ENCODE measurements at places on chromosomes 2 and 18.

- no peak for DNase-seq
These were observed 6.9 kb upstream of the FLACC1 start for GRCh38 chr2:201363857-201364560.

GRCh38 chr2:103792042-103792441, 1030.2 kb downstream of the TMEM182 start:
- DNase-seq: no peak

DNA sequence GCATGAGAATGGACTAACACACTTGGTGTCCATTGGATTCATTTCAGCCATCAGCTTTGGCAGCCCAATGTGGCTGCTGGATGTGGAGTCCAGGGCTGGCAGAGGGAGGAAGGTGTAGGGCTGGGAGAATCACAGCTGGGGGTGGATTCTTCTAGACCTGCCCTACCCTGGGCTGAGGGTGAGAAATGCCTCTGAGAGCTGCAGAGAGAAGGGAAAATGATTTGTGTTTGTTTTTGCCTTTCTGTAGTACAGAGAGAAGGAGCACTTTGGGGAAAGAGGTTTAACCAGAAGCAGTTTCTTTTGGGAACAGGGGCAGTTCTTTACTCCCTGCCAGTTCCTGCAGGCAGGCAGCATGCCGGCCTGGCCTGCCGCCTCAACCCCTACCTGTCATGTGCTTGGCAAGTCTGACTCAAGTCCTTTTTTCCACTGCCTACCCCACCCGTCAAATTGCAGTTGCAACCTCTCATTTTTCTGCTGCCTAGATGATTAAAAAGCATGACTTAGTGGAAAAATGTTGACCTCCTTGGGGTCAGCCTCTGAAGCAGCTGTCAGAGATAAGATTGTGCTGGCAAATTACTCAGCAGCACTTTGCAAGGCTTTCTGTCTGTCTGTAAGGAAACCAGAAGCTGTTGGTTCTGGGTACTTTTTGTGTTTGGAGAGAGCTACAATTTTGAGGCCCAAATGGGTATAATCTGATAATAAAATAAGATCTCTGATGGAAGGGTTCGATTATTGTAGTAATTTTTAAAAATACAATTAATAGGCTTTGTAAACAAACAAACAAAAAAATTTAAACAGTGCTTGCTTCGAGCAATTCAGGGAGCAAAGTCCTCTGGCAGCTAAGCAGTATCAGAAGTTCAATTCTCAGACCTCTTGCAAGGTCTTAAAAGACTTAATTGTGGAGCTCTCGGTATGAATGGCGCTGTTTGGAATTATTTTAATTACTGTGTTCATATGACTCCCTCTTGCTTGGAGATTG, 21.7 kb downstream of the LBH start:
- DNase-seq: no peak

- DNase-seq: no peak
These were observed 226.2 kb upstream of the ZSWIM2 start for GRCh38 chr2:187075199-187075635.

DNA sequence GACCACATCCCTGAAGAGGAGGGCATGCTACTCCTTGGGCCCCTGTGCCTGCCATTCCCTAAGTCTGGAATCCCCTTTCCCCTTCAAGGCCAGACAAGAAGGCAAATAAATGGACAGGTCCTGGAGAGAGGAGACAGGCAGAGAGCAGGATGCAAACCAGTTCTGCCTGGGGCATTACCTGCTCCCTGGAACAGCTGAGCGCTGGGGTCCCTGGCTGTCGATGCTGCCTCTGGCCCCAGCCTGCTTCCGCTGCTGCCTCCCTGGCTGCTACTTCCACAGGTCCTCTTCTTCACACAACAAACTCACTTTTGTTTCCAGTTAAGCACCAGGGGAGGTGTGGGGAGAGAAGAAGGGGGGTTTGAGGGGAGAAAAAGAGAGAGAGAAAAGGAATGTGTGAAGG, 53.1 kb downstream of the SLC4A5 start:
- no peak for DNase-seq

GRCh38 chr2:133090358-133090757, 420.4 kb upstream of the LYPD1 start:
- no peak for DNase-seq

- DNase-seq: no peak
These were observed 247.7 kb downstream of the TPGS2 start for GRCh38 chr18:36580874-36581750.

GRCh38 chr2:61928826-61929461, 23.5 kb downstream of the COMMD1 start:
- DNase-seq: no peak

DNA sequence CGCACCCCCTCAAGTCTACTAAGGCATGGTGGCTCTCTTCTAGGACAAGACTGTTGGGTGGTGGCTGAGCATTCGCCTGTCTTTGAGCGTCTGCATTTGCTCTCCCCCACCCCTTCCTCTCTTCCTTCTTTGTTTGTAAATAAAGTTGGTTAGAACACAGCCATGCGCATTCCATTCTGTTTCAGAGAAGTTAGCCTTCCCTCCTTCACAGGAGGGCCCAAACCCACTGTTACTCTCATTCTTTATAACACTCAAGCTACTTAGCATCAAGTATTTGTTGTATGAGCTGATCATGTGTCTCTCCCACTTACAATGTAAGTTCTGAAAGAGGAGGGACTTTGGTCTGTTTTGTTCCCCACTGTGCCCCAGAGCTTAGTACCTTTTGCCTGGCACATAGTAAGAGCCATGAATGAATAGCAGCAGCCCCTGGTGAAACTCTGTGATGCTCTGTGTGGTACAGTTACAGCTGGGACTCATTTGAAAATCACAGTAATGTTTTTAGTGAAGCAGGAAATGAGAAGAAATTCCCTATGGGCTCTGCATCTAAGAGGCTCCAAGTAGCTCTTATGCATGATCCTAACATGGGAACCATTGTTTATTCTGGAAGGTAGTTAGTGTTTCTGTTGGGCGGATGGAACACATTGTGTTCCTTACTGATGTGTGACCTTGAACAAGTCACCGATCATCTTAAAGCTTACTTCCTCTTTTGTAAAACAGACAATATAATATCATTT, 7.7 kb downstream of the MGAT5 start:
- no peak for DNase-seq

- DNase-seq: no peak
These were observed 77.0 kb upstream of the PDE1A start for GRCh38 chr2:182503886-182504285.

DNA sequence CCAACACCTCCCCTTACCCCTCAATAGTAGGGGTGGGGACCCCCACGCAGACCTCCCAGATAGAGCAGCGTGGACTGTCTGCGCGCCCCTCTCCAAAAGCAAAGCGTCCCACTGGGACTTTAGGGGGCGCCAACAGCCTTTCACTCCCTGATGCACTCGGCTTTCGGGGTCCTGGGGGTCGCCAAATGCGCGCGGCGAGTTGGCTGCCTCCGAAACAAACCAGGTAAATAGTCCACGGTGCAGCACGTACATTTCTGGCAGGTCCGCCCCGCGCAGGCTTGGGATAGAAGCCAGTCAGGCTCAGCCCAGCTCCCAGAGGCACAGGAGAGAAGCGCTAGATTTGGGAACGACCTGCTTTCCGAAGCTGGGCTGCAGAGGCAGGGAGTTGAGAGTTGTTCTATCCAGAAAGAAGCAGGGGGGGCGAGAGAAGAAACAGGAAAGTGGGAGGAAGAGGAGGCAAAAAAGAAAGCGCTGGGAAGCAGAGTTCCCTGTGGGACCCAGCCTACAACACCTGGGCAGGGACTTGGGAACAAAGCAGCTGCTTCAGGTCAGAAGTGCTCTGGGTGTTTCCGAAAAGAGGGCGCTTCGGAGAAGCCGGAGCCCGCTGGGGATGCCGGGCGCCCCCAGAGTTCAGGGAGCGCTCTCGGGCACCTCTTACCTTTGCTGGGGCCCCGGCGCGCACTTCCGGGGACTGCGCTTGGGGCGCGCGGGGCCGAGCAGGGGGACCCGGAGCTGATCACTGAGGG, 544 bp downstream of the EVA1A start:
- no peak for DNase-seq

GRCh38 chr2:187442778-187443177, 5.3 kb downstream of the CALCRL start:
- DNase-seq: no peak

DNA sequence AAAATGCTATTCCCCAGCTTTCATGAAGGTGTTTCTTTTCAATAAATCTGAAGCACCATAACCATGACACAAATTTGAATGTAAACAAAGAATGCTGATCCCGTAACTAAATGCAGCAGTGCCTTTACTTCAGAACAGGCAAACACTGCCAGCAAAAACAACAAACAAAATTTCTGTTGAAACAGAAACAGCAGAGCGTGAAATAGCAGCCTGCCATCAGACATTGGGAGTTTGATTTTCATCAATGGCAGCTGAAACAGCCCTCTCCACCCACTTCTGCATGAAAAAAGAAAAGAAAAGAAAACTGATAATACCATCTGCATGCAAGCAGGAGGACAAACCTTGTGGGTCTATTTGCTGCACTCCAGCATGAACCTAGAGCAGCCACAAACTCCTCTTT, 128.3 kb downstream of the CDH2 start:
- no peak for DNase-seq

- DNase-seq: no peak
These were observed 40.4 kb downstream of the PTPN2 start for GRCh38 chr18:12843420-12844350.

- no peak for DNase-seq
These were observed 3.0 kb upstream of the IL1B start for GRCh38 chr2:112839407-112840067.

GRCh38 chr2:120669971-120670370, 65.7 kb upstream of the GLI2 start:
- no peak for DNase-seq

DNA sequence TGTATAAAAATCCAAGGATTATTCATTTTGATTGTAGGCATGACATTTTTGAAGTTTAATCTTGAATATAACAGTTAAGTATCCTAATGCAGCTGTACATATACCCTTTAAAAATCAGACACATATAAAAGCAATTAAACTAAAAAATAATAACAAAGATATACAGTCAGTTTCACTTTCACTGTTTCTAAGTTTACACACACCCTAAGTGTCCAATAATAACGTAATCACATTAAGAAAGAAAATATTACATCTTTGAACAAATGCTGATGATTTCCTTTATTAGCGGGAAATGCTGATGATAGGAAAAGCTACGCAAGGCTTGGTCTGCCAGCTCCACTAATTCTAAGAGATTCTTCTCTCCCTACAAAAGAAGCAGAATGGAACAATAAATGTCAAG, 38.8 kb downstream of the RTTN start:
- DNase-seq: no peak

DNA sequence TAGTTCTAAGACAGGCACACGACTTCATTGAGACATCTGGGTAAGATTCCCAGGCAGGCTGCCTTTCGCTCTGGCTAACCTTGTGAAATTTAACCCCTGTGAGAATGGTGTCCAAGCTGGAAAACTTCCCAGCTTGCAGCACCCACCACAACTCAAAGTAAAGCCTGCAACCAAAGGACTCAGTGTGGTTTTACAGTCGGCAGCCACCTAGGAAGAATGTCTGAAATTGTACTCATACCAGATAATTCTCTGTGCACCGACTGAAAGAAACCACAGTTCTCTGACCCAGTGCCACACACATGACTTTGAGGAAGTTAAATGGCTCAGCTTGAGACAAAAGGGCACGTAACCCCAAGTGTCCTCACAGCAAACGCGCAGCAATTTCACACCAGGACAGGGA, 125.7 kb downstream of the RBMS1 start:
- DNase-seq: no peak

DNA sequence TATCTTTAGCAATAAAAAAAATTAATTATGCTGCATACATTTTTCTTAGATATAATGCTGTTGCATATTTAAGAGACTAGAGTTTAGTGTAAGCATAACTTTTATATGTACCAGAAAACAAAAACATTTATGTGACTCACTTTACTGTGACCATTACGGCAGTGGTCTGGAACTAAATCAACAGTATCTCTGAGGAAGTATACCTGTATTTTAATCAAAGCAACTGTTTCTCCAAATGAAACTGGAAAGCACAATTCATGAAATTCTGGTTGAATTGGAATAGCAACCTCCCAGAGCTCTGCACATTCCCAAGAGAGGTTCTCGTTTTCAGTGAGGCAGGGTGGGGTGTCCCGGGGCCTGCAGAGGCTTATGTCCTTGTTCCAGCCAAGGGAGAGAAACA, 112.2 kb upstream of the TACR1 start:
- DNase-seq: no peak

Measured in stimulated activated CD8-positive, alpha-beta memory T cell treated with anti-CD3 and anti-CD28 coated beads, Interleukin-7, amount 100 ng/mL, for 1 hour (primary cell).